ENCODE measurements at places on chromosomes 2 and 18.

DNA sequence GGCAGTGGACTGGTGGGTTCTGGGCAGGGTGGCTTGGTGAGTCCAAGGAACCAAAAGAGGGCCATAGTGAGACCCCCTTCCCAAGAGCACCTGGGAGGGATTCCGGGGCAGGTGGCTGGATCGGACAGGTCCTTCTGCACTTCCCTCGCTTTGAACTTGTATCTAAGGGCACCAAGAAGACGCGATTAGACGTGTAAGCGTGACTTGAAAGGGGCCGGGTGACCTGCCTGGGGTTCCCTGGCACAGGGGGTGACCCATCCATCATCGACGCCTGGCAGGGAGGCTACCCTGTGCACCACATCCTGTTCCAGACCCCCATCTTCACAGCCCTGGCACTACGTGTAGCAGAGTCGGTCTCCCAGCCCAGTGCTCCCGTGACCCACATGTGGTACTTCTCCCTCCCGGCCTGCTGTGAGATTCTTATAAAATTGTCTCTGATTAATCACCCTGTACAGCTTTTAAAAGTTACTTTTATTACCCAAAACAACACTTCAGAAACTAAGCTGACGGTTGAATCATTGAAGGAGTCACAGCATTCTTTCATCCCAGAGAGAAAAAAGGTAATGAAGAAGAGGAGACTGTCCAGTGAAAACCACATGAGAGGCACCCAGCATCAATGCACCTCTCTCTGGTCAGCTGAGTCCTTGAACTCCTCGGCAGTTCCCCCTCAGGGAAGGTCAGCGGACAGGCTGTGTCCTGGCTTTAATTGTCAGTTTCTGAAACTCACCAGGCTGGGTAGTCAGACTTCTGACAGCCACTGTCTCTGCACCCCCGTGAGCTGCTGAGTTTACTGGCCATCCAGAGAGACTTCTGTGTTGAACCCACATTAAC is 13.0 kb downstream of the SH3BP4 start:
- DNase-seq = no peak

DNA sequence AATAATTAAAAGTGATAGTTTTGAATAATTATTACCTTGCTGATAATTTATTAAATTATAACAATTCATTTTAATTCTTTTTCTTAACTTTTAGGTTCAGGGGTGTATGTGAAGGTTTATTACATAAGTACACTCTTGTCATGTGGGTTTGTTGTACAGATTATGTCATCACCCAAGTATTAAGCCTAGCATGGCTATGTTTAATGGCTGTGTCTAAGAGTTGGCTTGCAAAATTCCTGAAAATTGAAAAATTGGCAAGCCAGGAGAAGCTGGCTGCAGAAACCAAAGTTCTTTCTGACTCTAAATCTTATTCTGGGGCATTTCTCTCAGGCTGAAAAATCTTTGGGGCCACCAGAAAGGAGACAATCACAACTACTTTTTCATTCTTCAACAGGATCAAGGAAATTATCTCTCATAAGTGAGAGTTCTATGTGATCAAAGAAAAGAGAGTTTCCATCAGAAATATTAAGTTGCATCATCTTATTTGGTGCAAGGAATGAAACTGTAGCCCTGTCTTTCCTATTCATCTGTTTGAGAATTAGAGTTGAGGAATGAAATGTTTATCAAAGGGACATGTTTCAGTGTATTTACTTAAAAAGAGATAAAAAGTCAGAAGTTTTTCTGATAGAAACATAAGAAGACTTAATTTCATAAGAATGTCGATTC is 412.1 kb upstream of the CDH2 start:
- no peak for DNase-seq

DNA sequence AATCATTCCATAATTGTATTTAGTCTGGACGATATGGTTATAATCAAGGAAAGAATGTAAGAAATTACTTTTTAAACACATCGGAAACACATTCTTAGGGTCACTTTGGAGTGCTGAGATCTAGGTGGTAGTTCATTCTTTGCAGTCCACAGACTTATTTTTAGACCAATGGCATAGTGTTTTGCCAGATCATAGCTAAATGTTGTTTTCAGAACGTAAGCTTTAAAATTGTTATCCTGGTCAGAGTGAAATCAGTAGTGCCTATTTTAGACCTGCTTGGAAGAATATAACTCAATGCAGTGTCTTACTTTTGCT is 4.3 kb downstream of the MYL12A start:
- no peak for DNase-seq

DNA sequence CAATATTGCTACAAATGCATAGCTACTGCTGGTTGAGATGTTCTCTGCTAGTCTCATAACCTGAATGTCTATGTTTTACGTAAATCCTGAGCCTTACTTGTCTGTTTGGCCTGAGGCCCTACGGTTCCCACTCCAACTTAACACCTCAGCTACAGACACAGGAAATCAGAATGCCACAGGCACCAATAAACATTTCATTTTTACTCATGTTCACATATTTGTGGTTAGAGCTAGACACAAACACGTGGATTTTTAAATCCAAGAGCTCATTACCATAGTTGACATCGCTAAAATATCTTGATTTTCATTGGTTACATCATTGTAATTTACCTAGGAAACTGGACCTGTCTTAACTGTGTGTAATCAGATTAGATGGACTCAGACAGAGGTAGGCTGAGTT is 263.8 kb upstream of the CDH19 start:
- DNase-seq = no peak

GRCh38 chr2:157404363-157404762 is 39.5 kb downstream of the CYTIP start:
- DNase-seq = no peak

DNA sequence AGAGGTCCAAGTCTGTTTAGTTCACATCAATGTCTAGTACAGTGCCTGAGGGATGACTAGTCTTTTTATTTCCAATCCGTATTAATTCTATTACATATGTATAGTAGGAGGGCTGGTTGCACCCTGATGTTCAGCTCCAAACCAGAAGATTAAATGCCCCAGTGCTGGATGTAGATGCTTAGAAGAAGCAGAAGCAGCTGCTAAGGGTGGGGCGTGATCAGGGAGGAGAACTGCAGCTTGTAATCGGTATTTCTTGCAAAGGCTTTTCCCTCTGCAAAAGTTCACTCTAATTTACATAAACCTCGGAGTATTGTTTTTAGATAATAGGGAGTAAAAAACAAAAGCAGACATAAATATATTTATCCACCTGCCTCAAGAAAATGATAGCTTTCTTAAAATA is 145.3 kb upstream of the ITGA4 start:
- peak; percentile 49 for DNase-seq

DNA sequence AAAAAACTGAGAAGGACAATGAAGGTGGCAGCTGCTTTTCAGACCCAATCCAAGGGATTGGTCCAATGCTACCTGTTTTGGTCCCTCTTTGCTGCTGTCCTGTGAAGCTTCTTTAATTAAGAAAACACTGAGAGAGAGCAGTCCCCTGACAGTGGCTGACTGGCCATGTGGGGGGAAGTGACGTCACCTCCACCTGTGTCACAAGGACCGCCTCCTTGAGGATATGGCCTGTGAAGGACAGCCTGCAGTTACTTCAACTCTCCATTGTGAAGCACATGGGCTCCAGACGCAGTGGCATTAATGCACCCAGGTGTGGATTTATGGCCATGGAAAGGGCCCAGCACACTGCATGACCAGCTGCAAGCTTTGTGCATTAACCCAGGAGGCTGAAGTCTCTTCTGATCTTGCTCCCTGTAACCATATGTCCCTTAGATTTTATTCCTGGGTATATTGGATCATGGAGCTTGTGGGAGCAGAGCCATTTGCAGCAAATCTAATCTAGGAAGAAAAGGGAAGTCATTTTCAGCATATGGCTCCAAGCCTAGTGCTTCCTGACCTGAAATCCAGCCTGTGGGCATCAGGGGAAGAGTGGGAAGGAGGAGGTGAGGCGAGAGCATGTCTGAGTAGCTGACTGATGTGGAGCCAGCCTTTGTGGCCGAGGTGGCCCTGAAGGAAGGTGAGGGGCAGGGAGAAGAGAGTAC is 32.2 kb downstream of the KIF5C start:
- DNase-seq = no peak

- no peak for DNase-seq
These were observed 264.0 kb downstream of the PRKCE start for GRCh38 chr2:45915523-45915922.
